ENCODE measurements at places on chromosomes 1 and 21. TPM values are rescaled to one million over a fixed set of nuclear protein-coding genes. Genes with fewer than 3 reads are reported as not detected.

- DNase-seq = no peak
These were observed 85.1 kb upstream of the ZC3H12A start for GRCh38 chr1:37389327-37389726.

The CFAP74 gene
- not detected for total RNA-seq

DNA sequence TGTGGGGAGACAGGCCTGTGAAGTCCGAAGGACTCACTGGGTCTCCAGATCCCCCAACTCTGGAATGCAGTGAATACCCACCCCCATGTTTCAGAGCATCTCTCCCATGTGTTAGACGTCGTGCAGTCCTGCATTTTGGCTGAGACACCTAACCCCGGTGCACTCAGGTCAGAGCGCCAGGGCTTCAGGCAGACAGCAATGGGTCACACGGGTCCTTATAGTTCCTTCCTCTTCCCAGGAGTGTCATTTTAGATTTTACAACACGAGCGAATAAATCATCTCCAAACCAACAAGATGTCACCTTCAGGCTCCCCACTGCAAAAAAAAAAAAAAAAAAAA, 5.1 kb downstream of the PRRX1 start:
- no peak for DNase-seq

DNA sequence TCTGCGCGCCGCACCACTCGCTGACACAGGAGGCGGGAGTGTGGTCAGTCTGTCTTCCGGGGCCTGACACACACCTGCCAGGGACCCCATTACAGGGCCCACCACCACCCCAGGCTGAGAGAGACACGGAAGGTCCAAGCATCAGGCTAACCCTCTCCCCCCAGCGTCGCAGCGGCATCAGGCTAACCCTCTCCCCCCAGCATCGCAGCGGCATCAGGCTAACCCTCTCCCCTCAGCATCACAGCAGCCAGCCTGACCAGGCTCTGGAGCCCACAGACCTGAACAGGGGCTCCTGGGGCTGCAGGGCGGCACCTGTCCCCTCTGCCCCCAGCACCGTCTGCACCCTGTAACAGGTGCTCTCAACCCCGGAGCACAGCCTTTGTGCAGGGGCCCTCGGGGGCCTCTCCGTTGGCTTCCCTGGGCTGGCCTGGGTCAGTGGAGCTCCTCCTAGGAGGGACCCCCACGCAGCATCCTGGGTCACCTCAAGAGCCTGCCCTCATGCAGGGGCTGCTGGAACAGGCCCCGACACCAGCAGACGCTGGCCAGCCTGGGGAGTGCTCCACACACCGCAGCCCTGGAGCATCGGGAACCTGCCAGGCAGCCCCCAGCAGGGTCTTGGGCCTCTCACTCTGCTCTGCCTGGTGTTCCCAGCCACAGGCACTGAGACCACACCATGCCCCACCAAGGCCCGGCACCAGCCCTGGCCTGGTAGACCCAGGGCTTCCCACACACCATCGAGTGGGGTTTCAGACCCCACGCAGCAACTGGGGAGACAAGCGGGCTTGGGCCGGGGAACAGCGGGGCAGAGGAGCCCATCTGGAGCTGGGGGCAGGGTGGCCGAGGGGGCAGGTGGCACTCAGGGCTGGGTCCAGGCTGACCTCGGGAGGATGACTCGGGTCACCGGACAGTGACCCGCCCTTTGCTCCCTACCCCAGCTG, 67.0 kb downstream of the MEGF6 start:
- no peak for DNase-seq

GRCh38 chr21:39066829-39067780, 116.1 kb downstream of the PSMG1 start:
- no peak for DNase-seq

The OR2T10 gene
- total RNA-seq = not detected

GRCh38 chr1:56074007-56074651, 505.2 kb downstream of the PLPP3 start:
- no peak for DNase-seq

GRCh38 chr1:66275601-66276023, 258.3 kb upstream of the SGIP1 start:
- DNase-seq = no peak

The AMY2A gene
- not detected for total RNA-seq

- no peak for DNase-seq
These were observed 31.3 kb upstream of the GUCA2A start for GRCh38 chr1:42195841-42196240.

DNA sequence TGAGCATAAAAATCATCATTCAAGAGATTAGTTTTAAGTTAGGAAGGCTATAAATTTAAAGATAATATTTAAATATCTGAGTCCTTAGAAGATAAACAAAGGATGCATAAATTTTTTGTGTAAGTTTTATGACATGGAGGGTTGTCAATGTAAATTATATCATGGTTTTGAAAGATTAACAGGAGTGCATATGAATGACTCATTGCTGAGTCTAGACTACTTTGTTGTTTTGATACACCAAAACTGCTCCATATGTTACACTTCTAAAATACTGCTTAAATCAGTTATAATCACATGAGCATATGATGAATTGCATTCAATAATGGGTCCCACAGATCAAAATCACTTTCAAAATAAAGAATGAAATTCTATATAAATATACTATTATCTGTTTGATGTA, 312.5 kb downstream of the KCNT2 start:
- no peak for DNase-seq

The SYTL1 gene
- 108 TPM for total RNA-seq

GRCh38 chr1:53214376-53214940, 6.0 kb downstream of the CZIB start:
- DNase-seq = no peak

GRCh38 chr1:97204468-97204867, 482.9 kb downstream of the PTBP2 start:
- DNase-seq = no peak

GRCh38 chr1:196464480-196464941, 143.7 kb downstream of the KCNT2 start:
- DNase-seq = no peak

DNA sequence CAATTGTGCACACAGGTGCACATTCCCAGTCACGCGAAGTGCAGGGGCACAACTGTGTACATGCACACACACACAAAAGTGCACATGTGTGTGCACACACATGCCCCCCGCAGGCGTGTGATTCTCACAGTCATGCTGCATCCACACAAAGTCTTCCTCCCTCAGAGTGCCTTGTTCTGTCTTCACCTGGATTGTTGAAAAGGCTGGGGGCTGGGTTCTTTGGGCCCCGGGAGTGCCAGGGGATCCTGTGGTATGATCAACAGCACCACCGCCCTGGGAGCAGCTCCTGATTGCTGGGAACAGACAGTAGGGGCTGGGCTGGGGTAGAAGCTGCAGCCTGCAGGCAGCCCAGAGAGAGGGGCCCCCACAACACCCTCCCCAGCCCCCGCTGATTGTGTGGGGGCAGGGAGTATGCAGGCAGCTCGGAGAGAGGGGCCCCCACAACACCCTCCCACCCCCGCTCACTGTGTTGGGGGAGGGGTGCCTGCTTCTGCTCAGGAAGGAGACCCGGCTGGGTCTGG, 3.4 kb downstream of the COL18A1 start:
- DNase-seq = no peak

The GBP2 gene
- 88.9 TPM for total RNA-seq

GRCh38 chr1:175274368-175274767, 81.8 kb upstream of the KIAA0040 start:
- no peak for DNase-seq

The ROR1 gene
- total RNA-seq = under 0.01 TPM

GRCh38 chr1:167084757-167085156, 5.4 kb downstream of the GPA33 start:
- DNase-seq = no peak

GRCh38 chr21:9758888-9759287, 762.5 kb upstream of the TPTE start:
- no peak for DNase-seq

- no peak for DNase-seq
These were observed at the start of gene HDGF for GRCh38 chr1:156751451-156751756. HDGF (minus strand) TSS chr1:156751675; CDS start chr1:156751429, 246 bp downstream.

The FAAH gene
- 14.8 TPM for total RNA-seq

- DNase-seq = no peak
These were observed 58.5 kb upstream of the LRRC53 start for GRCh38 chr1:74570797-74571492.

The CFHR1 gene
- not detected for total RNA-seq

- no peak for DNase-seq
These were observed 13.7 kb upstream of the ADAM30 start for GRCh38 chr1:119909890-119910596.

The MTARC1 gene
- total RNA-seq = 1.9 TPM

The C8B gene
- not detected for total RNA-seq

GRCh38 chr1:160620942-160621632, 25.8 kb downstream of the SLAMF1 start:
- DNase-seq = no peak

DNA sequence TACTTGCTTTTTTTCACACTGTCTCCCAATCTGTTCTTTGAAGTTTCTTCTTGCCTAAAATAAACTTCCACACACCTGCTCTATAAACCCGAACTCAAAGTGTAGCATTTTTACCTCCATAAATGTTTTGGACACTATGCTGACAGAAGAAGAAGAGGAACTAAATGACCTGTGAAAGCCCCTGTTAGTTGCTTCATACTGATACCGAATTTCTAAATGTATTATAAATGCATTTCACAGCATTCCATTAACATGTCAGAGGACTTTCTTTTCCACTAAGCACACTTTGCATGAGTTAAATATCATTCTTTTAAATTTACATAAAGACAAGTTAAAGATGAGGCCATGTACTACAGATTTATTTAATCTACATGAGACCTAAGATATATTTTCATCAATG, 281.0 kb downstream of the SMYD3 start:
- DNase-seq = no peak

DNA sequence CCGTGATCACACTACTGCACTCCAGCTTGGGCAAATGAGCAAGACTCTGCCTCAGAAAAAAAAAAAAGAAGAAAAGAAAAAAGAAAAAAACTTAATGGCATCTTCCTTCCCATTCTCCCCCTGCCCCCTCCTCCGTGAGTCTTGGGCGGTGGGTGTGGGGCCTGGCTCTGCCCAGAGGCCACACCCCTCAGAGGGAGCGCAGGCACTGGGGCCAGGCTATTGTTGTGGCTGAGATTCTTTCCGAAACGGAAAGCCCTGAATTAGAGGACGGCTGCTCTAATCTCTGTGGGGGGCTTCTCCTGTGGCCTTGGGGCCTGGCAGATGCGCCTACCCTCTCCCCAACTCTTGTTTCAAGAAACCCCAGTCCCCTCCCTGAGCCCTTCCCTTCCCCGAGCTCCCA, 4.1 kb upstream of the FAM110D start:
- DNase-seq = no peak

DNA sequence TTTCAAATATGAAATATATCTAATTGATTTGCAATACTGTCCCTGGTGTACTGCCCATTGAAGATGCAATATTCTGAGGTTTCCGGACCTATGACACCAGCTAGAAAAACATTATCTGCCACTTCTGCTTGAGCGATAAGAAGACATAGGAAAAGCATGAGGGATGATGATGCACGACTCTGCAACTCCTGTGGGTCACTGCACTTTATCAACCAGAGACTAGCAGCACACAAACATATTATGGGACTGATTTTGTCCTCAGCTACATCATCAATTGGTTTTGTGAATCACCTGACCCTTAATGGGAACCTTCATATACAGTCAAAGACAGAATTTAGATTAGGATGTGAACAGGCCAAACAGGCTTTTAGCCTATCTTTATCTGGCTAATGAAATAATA, 13.8 kb upstream of the KCNA3 start:
- no peak for DNase-seq

GRCh38 chr1:31063631-31064030, 1.9 kb downstream of the PUM1 start:
- DNase-seq = no peak

The REG4 gene
- under 0.01 TPM for total RNA-seq
